Endothelial cell (in vitro differentiated cells): ENCODE measurements at places on chromosomes 1 and 21. TPM values are rescaled to one million over a fixed set of nuclear protein-coding genes. Genes with fewer than 3 reads are reported as not detected.

- DNase-seq = peak; percentile 32
Observed at GRCh38 chr1:239387304-239388158, 1.2 kb downstream of the CHRM3 start.

GRCh38 chr1:107934578-107934977 is 30.4 kb downstream of the VAV3 start:
- DNase-seq = no peak

DNA sequence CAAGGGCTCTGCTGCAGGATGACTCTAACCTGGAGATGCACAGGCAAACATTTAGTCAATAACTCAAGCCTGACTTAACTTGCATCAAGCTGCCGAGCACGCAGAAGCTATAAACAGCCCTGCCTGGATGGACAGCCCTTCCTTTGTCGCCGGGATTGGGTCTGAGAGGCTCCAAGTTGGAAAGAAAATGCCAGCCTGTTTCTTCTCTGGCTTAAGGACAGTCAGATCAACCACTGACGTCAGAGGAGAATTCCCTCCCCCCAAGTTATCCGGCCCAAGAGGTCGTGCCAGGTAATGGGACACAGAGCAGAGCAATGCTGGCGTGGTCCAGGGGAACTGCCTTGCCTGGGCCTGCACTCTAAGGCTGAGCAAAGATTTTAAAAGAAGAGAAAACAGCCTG is 27.1 kb upstream of the LRRC38 start:
- DNase-seq = no peak

DNA sequence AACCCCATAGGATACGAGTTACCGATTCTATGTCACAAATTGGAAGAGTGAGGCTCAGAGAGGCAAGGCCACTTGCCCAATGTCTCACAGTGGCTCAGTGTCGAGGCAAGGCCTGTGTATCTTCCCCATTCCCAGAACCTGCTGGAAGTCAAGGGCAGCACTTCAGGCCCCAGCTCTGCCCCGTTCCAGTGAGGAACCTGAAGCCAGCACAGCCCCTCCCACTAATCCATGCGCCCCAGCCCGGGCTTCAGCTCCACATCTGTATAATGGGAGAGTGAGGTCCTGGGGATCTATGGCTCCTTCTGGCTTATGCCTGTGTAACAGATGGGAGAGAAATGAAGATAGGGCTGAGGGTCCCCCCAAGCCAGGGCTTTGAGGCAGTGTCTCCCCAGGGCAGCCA is 56.3 kb downstream of the CASZ1 start:
- DNase-seq = no peak

GRCh38 chr1:112702067-112702395 is 4.9 kb downstream of the RHOC start:
- DNase-seq = no peak

DNA sequence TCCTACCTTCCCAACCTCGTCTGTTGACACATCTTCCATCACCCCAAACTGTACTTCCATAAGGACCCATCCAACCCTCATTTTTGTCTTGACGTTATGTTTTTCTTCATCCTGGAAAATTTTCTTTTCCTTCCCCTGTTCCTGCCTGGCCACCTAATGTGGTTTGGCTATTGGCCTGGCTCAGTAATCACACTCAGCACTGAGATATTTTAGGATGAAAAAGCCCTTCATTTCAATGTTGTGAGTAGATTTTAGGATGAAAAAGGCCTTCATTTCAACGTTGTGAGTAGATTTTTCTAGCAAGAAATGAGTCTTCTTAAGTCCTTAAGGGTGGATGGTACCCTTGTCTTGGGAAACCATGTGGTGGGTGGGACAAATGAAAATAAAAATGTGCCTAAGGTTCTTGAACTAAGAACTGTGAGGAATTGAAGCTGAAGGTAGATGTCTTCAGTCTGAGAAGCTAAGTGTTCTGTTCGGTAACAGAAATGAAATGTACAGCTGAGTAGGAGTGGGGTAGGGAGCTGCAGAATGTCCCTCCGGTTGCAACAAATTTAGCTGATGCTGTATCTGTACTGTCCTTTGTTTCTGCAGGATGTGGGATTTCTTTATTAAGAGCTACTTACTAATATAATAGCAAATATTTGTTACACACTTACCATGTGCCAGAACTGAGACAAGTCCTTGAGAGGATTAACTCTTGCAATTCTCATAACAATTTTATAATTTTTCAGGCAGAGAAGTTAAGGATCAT is 36.1 kb downstream of the DNTTIP2 start:
- DNase-seq = no peak

GRCh38 chr21:33157303-33157702 is 72.4 kb upstream of the IFNAR2 start:
- no peak for DNase-seq

DNA sequence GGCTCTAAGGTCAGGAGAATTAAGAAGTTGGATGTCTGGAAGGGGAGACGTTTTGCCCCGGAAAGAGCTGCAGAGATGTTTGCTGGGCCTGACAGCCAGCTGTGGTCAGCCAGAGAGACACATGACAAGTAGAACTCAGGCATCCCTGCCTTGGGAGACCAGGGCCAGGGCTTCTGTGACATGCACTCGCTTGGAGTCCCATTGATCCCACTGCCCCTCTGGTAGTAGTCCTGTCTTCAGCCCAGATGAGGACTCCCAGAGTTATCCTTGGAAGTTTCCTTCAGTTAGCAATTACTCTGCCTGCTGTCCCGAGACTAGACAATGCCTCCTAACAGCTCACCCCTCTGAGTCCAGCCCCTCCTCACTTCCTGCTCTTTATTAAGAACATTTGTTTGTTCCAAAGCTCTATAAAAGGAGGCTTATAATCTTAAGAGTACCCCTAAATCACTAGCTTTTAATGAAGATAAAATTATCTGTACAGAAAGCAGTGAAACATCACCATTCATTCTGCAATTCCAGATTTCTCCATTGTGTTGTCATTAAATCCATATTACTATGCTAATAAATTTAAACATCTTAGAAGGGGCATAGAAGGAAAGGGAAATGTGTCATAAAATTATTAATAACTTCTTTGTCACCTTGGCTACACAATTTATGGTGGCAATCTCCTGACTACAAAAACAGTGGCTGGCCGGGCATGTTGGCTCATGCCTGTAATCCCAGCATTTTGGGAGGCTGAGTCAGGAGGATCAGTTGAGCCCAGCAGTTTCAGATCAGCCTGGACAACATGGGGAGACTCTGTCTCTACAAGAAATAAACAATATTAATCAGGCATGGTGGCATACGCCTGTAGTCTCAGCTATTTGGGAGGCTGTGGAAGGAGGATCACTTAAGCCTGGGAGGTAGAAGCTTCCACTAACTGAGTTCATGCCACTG is 94.2 kb downstream of the KCNK1 start:
- no peak for DNase-seq

DNA sequence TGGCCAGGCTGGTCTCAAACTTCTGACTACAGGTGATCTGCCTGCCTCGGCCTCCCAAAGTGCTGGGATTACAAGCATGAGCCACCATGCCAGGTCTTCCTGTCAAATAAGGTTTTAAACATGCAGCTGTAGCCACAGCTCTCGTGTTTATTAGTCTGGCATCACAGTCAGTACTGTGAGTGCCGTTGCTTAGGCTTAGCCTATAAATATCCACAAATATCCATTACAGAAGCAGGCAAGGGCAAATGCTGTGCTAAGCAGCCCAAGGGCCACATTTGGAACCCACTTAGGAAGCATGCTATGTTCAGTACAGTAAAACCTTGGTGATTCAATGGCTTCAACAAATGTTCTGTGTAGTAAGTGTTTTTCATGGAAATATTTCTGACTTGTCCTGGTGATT is 75.9 kb downstream of the KIF1B start:
- no peak for DNase-seq

DNA sequence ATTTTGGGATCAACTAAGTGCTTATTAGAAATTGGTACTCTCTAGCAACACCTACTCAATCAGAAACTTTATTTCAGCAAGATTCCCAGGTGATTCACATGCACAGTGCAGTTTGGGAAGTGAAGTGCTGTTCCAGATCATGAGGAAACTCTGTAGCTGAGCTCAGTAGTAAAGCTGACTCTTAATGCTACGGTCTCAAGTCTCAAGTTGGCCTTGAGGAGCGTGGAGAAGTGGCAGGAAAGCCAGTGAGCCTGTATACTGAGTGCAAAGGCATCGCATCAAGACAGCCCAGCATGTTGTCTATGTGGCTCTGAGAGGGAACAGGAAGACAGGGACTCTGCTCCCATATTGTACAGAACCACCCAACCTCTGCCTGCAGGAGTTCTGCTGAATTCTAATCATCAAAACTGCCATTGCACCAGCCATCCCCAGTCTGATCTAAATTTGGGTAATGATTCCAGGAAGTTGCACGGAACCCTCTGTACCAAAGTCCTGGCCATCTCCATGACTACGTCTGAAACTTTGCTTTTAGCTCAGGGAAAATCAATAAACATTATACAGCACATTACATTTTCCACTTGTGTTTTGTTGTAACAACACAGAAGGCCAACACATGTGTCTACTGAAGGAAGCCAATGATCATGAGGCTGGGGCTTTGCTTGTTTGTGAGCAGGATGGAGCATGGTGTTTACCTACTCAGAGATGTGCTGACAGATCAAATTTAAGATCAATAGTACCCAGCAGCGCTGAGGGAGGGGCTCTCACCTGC is 105.1 kb upstream of the TLR5 start:
- DNase-seq = no peak

- no peak for DNase-seq
Observed at GRCh38 chr1:178456472-178456871, 40.3 kb downstream of the CLEC20A start.

GRCh38 chr1:2554621-2555387 is 1.4 kb upstream of the TNFRSF14 start:
- no peak for DNase-seq

- DNase-seq = no peak
Observed at GRCh38 chr1:76620371-76620770, 246.9 kb upstream of the ST6GALNAC5 start.

- no peak for DNase-seq
Observed at GRCh38 chr1:200037904-200038303, 10.4 kb downstream of the NR5A2 start.

DNA sequence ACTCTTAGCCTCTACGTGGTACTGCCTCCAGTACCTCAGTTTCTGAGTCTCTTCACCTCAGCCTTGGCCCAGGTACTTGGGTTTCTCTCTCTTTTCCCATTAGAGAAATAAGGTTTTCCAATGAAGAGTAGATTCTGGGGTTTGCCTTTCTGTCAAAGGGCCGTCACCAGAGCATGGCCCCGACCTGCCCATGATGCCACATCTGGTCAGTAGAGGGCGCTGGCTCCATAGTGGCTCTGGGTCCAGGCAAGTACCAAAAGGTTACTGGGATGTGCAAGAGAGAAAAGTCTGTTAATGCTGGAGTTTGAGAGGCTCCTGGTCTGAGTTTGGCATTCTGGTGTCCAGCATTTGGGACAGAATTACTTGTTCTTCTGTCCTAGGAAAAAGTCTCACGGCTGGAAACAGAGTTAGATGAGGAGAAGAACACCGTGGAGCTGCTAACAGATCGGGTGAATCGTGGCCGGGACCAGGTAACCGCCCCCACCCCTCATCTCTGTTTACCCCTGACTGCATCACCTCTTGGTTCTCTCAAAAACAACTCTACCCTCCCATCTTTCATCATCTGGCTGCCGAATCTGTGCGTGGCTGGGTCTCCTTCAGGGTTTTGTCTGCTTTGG is 5.3 kb upstream of the TUFT1 start:
- DNase-seq = peak; percentile 88

- DNase-seq = no peak
Observed at GRCh38 chr1:12005488-12006166, 13.7 kb upstream of the MIIP start.

GRCh38 chr1:208921259-208921658 is 662.3 kb upstream of the CAMK1G start:
- no peak for DNase-seq

DNA sequence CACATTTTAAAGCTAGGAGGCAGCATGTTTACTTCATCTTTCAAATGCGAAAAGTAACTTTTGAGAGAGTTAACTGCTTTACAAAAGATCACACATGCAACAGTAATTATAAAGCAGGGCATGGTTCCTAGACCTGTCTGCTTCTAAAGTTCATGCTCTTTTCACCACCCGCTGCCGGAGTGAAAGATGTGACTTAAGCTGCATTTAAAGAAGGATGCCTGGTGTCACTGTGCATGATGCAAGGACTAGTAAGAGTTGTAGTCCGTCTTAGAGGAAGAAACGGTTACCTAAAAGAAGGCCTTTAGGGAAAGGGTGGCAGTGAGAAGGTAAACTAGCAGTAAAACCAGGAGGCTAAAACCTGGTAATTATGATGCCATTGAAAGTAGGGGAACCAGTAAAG is 1689.1 kb downstream of the KCNT2 start:
- DNase-seq = no peak

DNA sequence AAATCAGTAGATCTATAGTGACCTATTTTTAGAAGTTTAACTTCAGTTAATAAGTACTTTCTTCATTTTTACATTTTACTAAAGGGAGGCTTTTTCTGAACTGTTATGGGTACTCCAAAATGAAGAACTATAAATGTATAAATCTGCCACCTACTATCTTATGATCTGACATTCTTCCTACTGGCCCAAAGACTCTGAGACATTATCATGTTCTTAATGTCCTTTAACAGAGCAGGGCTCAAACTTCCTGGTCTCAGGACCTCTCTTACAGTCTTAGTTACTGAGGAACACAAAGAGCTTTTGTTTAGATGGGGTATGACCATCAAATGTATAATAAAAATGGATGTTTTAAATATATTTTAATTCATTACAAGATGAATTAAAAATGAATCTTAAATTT is 8.9 kb downstream of the TRIM33 start:
- no peak for DNase-seq

GRCh38 chr21:20249401-20249800 is 748.8 kb upstream of the NCAM2 start:
- DNase-seq = no peak

GRCh38 chr1:187336441-187337168 is 507.9 kb downstream of the PLA2G4A start:
- DNase-seq = no peak

DNA sequence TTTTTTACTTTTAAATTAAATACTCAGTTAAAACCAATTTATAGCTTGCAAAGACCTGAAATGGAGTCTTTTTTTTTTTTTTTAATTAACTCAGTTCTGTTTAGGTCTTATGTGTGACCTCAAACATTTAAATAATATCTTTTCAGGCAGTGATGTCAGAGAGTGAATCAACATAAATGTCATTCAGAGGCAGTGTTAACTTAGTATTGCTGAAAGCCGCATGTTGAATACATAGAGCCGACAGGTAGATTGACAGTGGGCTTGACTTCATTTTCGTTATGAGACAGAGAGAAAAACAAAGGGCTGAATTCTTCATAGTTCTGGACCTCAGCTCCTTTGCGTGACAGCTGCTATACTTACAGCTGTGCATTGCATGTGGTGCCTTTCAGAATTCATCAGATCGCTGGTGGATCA is 51.5 kb downstream of the PRDM2 start:
- no peak for DNase-seq

- DNase-seq = no peak
Observed at GRCh38 chr1:29470087-29470787, 233.9 kb downstream of the PTPRU start.

GRCh38 chr1:184419350-184420161 is 32.7 kb downstream of the C1orf21 start:
- DNase-seq = no peak

CFAP107 gene
- total RNA-seq = not detected

GUCA2A gene
- total RNA-seq = not detected

AMY1C gene
- total RNA-seq = not detected

SPATA45 gene
- total RNA-seq = 0.82 TPM

ELAPOR1 gene
- total RNA-seq = 0.26 TPM

MLLT11 gene
- total RNA-seq = 27.8 TPM

PPM1J gene
- total RNA-seq = 1.6 TPM

GIPC2 gene
- 2.9 TPM for total RNA-seq

LCA5L gene
- total RNA-seq = 0.59 TPM

TAF1A gene
- 6.6 TPM for total RNA-seq
